Activated CD4-positive, alpha-beta T cell treated with anti-CD3 and anti-CD28 coated beads, Interleukin-2, Interleukin-4, amounts not matched to agents 100 ng/mL and 50 ng/mL, durations not matched to agents 16 hours and 8 hours (primary cell): ENCODE measurements at places on chromosomes 6 and 20.
A peak's percentile ranks its signal among the peaks of the same experiment; 100 is the strongest.

DNA sequence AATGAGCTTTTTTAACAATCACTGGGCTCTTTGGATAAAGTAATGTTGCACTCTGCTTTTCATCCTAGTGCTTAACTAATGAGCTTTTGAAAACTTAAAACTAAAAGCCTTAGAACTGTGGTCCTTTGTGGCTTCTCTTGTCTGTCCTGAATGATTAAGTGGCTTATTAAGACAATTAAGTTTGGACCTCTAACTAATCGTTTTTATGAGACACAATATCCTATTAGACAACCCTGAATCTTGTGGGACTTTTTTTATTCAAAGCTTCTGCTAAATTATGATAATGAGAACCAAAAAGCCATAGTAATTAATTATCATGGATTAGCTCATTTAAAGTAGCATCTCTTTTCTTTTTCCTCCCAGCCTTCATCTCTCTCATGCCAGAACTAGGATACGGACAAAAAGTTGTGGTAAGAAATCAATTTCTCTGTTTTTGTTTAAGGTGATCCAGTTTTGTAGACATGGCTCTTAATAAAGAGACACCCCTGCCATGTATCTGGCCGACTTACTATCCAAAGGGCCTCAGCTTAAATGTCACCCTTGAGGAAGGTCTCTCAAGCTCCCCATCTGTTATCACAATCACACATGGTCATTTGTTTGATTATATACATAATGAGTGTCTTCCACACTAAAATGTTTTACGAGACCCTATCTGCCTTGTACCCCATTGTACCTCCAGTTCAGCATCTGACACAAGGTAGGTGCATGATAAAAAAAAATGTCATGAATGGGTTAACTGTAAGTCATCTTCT is 384.4 kb upstream of the IRAK1BP1 start:
- no peak for DNase-seq

- no peak for DNase-seq
Observed at GRCh38 chr6:42599558-42599957, 35.7 kb downstream of the UBR2 start.

DNA sequence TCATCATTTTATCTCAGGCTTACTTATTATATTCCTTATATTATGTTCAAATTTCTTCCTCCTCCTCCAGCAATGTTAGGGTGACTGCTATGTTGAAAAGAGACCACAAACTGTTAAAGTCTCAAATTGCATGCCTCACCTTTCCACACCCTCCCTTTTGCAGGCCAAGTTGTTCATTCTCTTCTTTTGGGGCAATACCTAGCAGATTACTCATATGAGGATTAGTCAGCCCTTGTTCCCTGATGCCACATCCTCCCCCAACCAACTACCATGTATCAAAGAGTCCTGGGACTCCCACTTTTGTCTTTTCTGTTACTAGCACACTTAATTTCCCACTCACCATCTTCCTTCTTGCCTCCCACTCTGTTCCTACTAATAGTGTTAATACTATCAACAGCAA is 434.7 kb downstream of the BCKDHB start:
- peak; percentile 52 for DNase-seq

DNA sequence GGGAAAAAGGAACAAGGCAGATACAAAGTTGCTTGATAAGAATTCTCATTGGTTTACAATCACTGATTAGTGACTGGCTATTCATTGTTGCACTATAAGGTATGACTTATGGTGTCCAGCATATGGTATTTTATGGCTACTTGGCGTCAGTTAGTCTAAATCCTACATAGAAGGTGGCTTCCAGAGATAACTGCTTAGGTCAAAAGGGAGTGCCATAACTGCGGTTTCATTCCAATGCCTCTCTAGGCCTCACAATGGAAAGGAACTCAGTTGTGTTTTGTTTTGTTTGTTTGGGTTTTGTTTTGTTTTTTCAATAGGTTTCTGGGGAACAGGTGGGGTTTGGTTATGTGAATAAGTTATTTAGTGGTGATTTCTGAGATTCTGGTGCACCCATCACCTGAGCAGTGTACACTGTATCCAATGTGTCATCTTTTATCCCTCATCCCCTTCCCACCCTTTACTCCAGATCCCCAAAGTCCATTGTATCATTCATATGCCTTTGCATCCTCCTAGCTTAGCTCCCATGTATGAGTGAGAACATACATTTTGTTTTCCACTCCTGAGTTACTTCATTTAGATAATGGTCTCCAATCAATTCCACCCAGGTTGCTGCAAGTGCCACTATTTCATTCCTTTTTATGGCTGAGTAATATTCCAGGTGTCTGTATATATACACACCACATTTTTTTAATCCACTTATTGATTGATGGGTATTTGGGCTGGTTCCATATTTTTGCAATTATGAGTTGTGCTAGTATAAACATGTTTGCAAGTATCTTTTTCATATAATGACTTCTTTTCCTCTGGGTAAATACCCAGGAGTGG is 7.0 kb downstream of the GOPC start:
- DNase-seq: no peak

DNA sequence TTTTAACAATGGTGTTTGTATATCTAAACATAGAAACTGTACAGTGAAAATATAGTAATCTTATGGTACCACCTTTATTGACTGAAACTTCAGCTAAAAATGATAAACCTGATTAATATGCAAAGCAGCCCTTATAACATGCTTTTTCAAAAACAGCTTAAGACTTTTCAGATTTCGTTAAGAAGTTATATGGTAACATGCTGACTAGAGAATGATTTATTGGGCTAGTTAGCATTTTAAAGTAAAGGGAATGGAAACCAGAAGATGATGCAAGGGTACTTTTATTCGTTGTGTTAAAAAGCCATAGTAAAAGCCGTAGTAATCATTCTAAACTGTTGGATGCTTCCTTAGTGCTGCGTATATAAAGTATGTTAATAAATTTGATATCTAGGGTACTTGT is 50.5 kb downstream of the CBFA2T2 start:
- DNase-seq: no peak

DNA sequence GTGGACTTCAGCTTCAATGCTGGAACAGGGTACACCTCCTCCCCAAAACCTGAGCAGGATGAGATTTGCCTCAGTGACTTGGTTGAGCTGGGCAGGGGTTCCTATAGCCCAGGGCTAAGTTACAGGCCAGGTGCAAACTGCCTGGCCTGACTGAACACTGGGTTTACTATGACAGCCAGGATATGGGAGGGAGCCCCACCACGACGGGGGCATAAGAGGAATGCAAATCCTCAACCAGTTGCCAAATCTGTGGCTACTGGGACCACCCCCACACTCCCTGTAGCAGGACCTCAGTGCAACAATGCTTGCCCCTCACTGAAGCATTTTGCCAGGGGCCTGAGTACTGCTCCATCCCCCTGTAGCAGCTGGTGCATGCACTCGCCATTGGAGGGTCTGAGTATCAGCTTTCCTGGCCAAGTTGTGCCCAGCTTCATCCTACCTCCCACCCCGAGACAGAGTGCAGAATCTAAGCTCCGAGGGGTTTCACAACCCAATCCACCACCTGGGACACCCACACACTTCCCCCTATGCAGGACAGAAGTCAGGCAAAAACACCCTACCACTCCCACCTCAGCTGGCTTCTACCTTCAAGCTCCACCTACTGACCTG is 27.6 kb downstream of the TREML4 start:
- DNase-seq: no peak

DNA sequence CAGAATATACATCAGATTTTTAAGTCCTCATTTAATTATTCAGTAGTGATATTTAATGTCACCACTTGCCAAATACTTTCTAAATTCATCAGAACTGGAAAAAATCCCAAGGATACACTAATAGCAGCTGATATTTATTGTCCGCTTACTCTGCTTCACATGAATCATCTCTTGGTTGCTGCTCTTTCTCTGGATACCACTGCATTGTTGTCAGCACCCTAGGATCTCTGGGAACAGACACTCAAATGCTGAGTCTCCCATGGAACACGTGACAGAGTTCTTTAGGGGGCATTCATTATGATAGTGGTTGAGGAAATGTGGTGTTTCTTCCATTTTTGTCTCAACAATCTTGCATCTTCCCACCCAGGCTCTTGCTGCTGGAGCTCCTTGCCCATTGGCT is 318.0 kb downstream of the RFPL4B start:
- no peak for DNase-seq

DNA sequence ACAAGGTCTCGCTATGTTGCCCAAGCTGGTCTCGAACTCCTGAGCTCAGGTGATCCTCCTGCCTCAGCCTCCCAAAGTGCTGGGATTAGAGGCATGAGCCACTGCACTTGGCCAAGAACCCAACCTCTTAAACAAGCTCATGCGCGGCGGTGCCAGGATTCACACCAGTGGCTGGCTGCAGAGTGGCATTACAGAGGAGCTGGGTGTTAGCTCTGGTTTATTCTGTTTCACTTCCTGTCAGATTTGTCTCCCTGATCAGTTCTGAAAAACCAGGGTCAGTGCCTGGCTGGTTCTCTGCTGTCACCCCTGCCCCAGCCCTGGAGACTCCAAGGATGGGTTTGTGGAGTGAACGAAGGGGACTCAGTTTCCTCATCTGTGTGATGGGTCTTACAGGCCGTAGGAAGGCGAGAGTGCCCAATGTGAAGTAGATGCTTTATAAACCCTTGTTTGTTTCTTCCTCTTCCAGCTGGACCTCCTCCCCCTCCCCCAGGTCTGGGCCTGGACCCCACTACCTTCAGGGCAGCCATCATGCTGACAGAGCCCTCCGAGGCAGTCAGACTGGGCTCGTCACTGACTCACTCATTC is 63.4 kb downstream of the UBE2V1 start:
- no peak for DNase-seq
